Epithelial cell of prostate (primary cell): ENCODE measurements at places on chromosomes 12 and 14.

GRCh38 chr14:34460841-34461240 is 1.2 kb downstream of the SPTSSA start:
- no peak for DNase-seq

DNA sequence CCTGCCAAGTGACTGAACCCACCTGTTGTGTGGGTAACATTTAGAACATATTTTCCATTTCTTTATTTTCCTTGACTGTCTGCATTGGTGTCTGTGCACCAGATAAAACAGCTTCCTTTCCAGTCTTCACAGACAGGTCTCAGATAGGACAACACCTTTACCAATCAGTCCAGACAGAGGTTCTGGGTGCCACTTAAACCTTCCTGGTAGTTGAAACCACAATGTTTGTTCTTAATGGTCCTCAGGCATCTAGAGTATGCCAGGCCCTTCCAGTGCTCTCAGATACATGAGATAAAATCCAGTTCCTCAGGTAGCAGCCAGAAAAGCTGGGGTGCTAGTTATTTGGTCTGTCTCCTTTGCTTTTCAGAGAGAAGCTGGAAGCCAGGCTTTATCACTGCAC is 7.0 kb upstream of the CLEC2D start:
- DNase-seq: no peak

GRCh38 chr12:16884819-16885218 is 278.9 kb upstream of the LMO3 start:
- DNase-seq: no peak

GRCh38 chr14:77529963-77530362 is 31.3 kb upstream of the ISM2 start:
- no peak for DNase-seq

DNA sequence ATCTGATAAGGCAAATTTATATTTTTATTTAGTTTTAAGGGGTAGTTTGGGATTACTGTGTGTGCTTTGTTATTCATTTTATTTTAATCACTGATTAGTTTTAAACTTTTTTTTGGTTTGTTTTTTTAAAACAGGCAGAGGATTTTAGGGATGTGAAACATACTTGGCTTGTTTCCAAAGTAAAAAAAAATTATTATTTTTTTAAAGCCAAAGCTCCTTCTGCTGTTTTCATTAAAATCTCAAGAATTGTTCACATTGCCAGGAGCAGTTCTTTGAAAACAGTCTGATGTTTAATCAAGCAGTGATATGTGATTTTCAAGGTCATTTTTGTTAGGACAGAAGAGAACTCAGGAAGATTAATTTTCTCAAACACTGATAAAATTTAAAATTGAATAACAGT is 11.2 kb downstream of the TTC8 start:
- no peak for DNase-seq

DNA sequence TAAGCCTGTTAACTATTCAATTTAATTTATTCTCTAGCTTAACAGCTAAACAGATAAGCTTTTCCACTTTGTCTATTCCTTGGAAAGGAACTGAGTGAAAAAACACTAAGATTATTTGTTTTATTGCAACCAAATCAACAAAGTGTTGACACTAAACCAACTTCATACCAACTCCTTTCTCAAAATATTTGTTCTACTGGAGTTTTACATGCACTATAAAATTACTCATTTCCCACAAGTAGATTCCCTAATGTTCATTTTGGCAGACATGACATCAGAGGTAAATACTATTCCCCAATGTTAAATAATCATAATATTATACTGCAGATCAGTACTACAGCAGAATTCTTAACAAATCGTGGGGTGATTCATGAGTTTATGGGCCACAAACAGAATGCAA is 231.4 kb downstream of the TTC6 start:
- DNase-seq: no peak

GRCh38 chr12:75239987-75240386 is 30.3 kb upstream of the KCNC2 start:
- DNase-seq: no peak

DNA sequence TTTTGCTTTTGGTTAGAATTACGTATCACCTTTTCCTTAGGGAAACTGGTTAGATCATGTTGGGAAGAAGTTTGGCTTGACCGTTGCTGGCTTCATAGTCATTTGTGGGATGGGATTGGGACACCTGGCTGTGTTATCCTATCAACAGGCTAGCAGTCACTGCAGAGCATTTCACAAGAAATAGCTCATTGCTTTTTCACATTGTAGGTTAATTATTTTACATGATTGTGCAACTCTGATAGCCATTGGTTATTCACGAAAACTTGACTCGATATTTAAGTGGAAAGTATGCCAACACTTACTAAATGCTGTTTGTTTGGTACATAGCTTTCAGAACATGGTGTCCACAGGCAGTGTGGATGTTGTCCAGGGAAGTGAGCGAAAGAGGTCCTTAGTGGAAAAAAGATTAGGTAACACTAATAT is 89.4 kb downstream of the NKX2-1 start:
- no peak for DNase-seq

DNA sequence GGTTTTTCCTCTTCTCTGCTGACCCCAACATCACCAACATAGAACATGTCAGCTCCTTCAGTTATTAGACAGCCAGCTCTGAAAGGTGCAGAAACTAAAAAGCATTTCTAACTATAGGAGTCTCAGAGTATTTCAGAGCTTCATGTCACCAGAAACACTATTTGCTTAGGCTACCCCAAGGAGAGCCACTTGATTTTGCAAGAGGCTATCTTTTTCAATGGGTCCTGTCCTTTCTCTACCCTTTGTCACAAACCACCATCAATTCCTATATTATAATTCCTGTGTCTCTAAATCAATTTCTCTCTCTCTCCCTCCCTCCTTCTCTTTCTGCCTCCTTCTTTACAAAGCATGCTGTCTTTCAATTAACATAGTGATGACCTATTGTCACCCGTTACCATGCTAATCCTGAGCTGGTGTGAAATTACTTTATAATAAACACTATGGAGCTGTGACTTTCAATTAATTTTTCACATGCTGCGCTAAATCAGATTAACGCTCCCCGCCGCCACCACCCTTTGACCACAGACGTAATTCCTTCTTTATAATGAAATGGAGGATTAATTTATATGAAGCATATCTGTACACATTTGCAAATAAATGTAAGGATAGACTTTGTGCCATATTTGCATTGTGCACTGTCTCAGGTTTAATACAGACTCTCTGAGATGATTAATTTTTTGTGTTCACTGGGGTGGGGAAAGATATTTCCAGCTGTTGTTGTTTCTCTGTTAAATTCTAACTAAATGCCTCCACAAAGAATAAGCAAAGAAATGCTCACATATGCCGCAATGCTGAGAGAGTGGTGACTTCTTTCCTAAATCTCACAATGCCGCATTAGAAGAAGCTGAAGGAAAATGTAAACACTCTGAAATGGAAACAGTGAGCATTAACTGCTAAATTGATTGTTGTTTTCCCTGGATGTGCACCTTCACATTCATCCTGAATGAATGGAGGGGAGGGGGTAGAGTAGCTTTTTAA is 418.6 kb downstream of the PDZRN4 start:
- DNase-seq: no peak

GRCh38 chr12:130965668-130966067 is 12.0 kb downstream of the ADGRD1 start:
- no peak for DNase-seq

DNA sequence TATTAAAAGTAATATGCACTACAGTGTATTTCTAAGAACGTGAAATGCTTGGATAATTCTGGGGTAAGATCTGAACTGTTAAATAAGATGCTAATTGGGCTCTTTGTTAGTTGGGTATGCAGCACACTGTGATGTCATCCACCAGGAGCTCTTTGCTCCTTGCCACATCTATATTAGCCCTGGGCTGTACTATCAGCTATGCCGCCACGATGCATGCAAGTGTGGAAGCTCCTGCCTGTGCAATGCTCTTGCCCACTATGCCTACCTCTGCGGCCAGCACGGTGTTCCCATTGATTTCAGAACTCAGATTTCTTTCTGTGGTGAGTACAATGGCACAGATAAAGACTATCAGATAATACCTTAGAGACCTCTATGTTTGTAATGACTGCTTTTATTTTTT is 165.6 kb downstream of the OTOGL start:
- no peak for DNase-seq

GRCh38 chr12:128794661-128795529 is 28.9 kb downstream of the SLC15A4 start:
- no peak for DNase-seq

DNA sequence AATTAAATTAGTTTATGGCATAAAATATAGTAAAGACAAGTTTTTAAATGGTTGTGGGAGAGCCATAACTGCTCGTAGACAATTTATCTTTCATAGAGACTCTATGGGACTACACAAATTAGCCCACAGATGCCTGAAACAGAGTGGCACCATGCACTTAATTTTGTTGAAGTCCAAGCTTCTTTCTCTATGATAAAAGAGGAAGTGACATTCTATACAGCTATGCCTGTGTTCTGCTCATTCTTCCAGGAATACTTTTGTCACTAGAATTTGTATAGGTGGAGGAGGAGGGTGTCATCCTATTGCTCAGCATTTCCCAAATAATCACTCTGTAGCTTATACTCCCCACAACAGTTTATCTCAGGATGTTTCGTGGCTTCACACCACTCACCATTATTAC is 43.7 kb upstream of the KICS2 start:
- no peak for DNase-seq

- DNase-seq: no peak
These were observed 72.4 kb downstream of the IGF1 start for GRCh38 chr12:102407776-102408486.

DNA sequence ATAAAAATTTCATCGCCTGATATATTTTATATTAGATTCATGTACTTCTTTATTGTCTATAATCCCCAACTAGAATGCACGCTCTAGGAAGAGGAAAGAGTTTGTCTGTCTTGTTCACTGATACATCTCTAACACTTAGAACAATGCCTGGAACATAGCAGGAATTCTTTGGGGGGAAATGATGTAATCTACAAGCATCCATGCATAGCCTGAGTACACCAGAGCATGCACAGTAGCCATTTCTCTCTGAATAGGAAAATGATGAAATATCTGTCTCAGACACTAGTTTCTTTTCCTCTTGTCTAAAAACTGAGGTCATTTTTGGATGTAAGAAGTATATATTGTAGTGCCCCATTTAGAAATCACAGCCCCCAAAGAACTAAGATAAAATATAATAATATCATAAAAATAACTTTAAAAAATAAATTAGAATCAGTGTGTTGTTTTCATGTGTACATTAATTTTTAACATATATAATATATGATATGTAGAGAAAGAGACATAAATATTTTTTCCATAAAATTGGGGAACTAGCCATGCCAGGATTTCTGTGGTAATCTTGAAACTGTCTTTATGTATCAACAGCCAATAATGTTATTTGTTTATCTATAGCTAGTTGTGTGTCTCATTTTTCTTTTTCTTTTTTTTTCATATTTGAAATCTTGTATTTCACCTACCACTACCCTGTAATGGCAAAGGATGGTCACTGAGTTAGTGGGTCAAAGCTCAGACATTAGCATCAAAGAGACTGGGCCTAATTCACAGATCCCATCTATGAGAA is 155.6 kb upstream of the TMCC3 start:
- DNase-seq: no peak

GRCh38 chr12:125006365-125006764 is 12.9 kb downstream of the BRI3BP start:
- no peak for DNase-seq

- DNase-seq: no peak
These were observed 49.4 kb downstream of the SLC15A5 start for GRCh38 chr12:16228067-16228466.

GRCh38 chr12:124232654-124232987 is 62.3 kb upstream of the RFLNA start:
- DNase-seq: no peak

DNA sequence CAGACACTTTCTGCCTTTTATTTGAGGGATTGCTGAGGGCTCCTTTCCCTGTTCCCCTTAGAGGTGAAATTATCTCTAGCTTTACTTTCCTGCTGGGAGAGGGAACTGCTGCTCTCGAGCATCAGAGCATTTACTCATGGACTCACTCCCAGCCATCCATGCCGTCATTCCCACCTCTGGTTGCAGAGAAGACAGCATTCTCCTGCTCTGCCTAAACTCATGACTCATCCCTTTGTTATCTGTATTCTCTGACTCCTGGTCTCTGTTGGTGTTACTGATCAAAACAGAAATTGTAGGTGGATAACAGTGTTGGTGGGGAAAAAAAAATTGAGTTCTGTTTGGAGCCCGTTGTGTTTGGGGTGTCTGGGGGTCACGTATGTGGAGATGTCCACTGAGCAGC is 159.3 kb downstream of the TTC8 start:
- DNase-seq: no peak

- DNase-seq: no peak
These were observed 92.5 kb downstream of the VCPKMT start for GRCh38 chr14:50023671-50024490.

- no peak for DNase-seq
These were observed 37.5 kb downstream of the ZFHX2 start for GRCh38 chr14:23513818-23514643.

- no peak for DNase-seq
These were observed 211.8 kb downstream of the BMP4 start for GRCh38 chr14:53744857-53745256.
